Activated CD4-positive, alpha-beta T cell treated with anti-CD3 and anti-CD28 coated beads for 36 hours (primary cell): ENCODE measurements at places on chromosomes 1 and 21. TPM values are rescaled to one million over a fixed set of nuclear protein-coding genes. Genes with fewer than 3 reads are reported as not detected.

Gene FAM72B
- 37.1 TPM for total RNA-seq

DNA sequence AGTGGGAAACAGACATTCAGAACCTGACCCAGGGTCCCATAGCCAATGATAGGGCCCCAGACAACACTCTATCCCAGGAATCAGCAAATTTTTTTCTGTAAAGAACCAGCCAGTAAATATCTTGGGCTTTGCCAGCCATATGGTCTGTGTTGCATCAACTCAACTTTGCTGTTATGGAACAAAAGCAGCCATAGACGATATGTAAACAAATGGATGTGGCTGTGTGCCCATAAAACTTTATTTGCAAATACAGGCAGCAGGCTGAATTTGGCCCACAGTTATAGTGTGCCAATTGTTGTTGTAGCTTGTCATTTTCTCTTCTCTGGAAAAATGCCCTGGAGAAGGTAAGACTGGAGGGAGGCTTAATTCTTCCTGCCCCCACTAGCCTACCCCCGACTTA lies 431.1 kb upstream of the VAMP3 start:
- H3K4me1 ChIP-seq, result no peaks in the 10 kb centered on the region
- DNase-seq, result no peak
- no peak overlapping the region for H3K4me3 ChIP-seq
- no peaks in the 10 kb centered on the region for H3K27me3 ChIP-seq

GRCh38 chr1:108209456-108210108 lies 9.4 kb upstream of the SLC25A24 start:
- peak; percentile 29 for DNase-seq
- no peak overlapping the region for H3K27ac ChIP-seq
- H3K4me1 ChIP-seq, result peaks cover 6% of the 10 kb centered on the region
- H3K27me3 ChIP-seq, result peaks cover 21% of the 10 kb centered on the region
- no peak overlapping the region for H3K4me3 ChIP-seq

DNA sequence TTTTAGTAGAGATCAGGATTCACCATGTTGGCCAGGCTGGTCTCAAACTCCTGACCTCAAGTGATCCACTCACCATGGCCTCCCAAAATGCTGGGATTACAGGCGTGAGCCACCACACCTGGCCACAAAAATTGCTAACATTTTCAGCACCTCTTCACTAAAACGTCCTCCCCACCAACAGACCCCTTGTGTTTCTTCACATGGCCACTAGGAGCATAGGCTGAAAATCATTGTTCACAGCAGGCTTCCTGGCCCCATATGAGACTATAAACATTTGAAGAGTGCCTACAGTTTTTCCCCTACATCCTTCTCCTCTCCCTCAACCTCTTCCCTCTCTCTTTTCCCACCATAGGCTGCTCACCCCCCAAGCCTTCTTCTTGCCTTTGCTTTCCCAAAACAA lies 28.0 kb upstream of the SFPQ start:
- peak; percentile 22 for DNase-seq
- H3K4me1 ChIP-seq, result no peaks in the 10 kb centered on the region
- no peak overlapping the region for H3K27ac ChIP-seq
- no peaks in the 10 kb centered on the region for H3K36me3 ChIP-seq

DNA sequence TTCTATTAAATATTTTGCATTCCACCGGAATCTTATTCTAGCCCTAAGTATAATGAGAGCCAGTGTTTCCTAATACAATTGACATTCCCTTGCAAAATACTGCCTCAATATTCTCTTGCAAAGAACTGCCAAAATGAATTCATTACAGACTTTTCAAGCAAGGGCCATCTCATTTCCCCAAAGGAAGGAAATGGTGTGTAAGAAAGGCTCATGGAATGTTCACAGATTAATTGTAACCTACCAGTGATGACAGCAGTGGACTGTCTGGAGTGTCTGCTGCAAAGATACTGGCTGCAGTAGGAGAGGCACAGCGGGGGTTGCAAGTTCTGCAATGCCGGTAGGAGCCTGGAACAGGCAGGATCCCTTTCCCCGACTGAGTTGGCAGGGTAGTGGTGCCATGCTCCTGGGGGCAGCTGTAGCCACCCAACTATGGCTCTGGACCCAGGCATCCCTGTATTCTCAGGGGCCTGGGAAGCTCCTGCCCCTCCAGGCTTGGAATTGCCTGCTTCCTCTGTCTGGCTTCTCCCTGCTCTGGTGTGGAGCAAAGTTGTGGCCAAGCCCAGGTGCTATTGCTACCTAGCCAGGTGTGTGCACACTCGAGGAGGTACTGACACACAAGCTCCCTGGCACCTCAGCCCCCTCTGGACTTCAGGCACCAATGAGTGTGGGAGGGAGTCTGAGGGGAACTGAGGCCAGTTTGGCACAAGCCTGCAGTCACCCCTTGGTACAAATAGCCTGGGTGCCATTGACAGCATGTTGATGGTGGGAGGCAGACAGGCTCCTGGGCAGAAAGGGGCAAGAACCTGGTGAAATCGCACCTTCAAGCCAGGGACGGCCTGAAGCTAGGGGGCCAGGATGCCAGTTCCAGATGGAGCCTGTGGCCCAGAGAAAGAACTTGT lies 1371.0 kb downstream of the KCNT2 start:
- no peak overlapping the region for H3K27ac ChIP-seq
- no peaks in the 10 kb centered on the region for H3K27me3 ChIP-seq

- H3K36me3 ChIP-seq, result peaks cover 38% of the 10 kb centered on the region
- H3K27me3 ChIP-seq, result no peaks in the 10 kb centered on the region
- H3K4me1 ChIP-seq, result peaks cover 12% of the 10 kb centered on the region
- no peak for DNase-seq
Measured at GRCh38 chr1:185291652-185292051, 25.4 kb downstream of the IVNS1ABP start.

DNA sequence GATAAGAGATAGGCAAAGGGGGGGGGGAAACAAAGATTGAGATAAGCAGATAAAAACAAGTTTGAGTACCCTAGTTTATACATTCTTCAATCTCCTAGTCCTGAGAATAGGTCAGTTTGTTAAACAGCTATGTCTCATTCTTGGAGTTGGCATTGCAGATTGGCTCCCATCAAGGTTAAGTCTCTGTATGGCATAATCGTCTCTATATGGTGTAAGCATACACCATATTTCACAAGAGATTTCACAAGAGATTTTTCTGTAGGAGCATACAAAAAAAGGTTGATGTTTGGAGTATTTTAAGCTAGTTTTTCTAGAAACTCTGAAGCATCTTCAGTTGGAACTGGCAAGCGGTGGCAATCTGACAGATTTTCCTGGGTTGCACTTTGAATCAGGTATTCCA lies 35.8 kb downstream of the NCAM2 start:
- H3K27ac ChIP-seq, result no peak overlapping the region
- H3K4me1 ChIP-seq, result no peaks in the 10 kb centered on the region
- no peak overlapping the region for H3K4me3 ChIP-seq
- DNase-seq, result no peak

GRCh38 chr1:225655509-225656258 lies 2.8 kb upstream of the ENAH start:
- no peak overlapping the region for H3K27ac ChIP-seq
- peaks cover 25% of the 10 kb centered on the region for H3K27me3 ChIP-seq
- H3K4me3 ChIP-seq, result no peak overlapping the region
- H3K4me1 ChIP-seq, result peaks cover 12% of the 10 kb centered on the region

GRCh38 chr21:31262728-31263127 lies 81.3 kb downstream of the TIAM1 start:
- no peaks in the 10 kb centered on the region for H3K27me3 ChIP-seq
- no peak for DNase-seq
- peaks cover 32% of the 10 kb centered on the region for H3K36me3 ChIP-seq
- no peak overlapping the region for H3K4me3 ChIP-seq
- H3K27ac ChIP-seq, result no peak overlapping the region
- H3K4me1 ChIP-seq, result peaks cover 15% of the 10 kb centered on the region

Gene EDARADD
- total RNA-seq, result 4.5 TPM

GRCh38 chr1:108070662-108071061 lies 105.7 kb upstream of the VAV3 start:
- H3K4me1 ChIP-seq, result peaks cover 23% of the 10 kb centered on the region
- DNase-seq, result no peak
- no peaks in the 10 kb centered on the region for H3K36me3 ChIP-seq
- H3K4me3 ChIP-seq, result no peak overlapping the region
- no peak overlapping the region for H3K27ac ChIP-seq

Gene TEX38
- total RNA-seq, result 0.18 TPM

GRCh38 chr1:2592672-2593071 lies 6.1 kb downstream of the PRXL2B start:
- DNase-seq, result no peak
- peak overlapping the region; percentile 47 for H3K4me3 ChIP-seq
- H3K4me1 ChIP-seq, result peaks cover 5% of the 10 kb centered on the region
- H3K27ac ChIP-seq, result peak overlapping the region; percentile 37

Gene TUFT1
- 3.2 TPM for total RNA-seq

DNA sequence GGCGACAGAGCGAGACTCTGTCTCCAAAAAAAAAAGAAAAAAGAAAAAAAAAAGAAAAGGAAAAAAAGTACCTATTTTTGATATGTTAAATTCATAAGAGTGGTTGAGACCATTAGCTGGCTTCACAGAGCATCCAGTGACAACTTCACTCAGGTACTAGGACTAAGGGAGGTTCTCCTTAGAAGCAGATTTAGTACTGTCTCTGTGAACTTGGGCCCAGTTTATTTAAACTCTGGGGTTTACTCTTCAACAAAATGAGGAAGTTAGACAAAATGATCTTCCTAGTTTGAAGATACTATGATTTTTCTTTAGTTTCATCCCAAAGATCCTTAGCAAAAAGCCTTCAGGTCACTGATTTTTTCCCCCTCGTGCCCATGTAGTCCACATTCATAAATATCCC lies 21.2 kb downstream of the MACO1 start:
- no peaks in the 10 kb centered on the region for H3K27me3 ChIP-seq
- H3K4me3 ChIP-seq, result no peak overlapping the region
- peaks cover 20% of the 10 kb centered on the region for H3K36me3 ChIP-seq
- DNase-seq, result no peak
- peaks cover 10% of the 10 kb centered on the region for H3K4me1 ChIP-seq

DNA sequence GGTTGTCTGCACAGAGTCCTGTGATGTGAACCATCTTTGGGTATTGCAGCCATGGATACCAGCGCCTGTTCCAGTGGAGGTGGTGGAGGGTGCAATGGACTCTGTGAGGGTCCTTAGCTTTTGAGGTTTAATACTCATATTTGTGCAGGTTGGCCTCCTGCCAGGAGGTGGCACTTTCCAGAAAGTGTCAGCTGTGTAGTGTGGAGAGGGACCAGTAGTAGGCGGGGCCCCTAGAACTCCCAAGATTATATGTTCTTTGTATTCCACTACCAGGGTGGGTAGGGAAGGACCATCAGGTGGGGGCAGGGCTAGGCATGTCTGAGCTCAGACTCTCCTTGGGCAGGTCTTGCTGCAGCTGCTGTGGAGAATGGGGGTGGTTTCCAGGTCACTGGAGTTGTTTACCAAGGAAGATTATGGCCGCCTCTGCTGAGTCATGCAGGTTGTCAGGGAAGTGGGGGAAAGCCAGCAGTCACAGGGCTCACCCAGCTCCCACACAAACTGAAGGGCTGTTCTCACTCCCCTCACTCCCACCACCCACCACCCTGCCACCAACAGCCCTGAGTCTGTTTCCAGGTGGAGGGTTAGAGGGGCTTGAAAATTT lies 31.2 kb upstream of the ZNF678 start:
- H3K36me3 ChIP-seq, result peaks cover 14% of the 10 kb centered on the region
- H3K4me3 ChIP-seq, result no peak overlapping the region
- H3K4me1 ChIP-seq, result no peaks in the 10 kb centered on the region
- no peak for DNase-seq
- no peak overlapping the region for H3K27ac ChIP-seq

DNA sequence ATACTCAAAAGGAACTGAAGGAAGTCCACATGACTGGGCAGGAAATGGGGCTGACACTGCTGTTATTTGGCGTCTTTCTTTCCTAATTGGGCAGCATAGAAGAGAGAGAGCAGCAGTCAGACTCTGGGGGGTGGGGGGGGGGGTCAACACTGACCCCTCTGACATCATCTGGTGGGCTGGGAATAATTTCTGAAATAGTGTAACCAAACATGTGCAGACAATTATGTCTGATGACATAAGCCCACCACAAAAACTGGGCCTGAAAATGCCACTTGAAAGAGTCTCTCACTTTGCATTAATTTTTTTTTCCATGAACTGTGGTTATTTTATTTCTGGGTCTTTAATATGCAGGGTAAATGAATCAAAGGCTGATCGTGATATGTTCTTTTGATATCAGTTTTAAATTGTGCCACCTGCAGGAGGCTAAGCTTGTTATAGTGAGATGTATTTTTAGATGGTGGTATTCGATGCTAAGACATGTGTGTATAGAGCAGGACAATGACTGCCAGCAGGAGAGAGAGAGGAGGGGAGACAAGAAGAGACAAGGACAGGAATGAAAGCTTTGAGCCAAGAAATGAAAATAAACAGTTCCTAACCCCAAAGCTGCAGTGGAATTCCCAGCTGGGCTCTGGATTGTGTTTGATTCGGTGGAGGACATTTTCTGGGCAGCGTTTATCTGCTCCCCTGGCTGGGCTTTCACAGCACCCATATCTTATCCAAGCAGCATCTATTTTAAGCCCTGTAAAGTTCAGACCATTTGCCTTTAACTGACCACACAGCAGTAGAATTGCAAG lies 264.7 kb downstream of the PBX1 start:
- H3K4me1 ChIP-seq, result no peaks in the 10 kb centered on the region
- no peak overlapping the region for H3K4me3 ChIP-seq
- H3K27me3 ChIP-seq, result no peaks in the 10 kb centered on the region
- no peak overlapping the region for H3K27ac ChIP-seq

DNA sequence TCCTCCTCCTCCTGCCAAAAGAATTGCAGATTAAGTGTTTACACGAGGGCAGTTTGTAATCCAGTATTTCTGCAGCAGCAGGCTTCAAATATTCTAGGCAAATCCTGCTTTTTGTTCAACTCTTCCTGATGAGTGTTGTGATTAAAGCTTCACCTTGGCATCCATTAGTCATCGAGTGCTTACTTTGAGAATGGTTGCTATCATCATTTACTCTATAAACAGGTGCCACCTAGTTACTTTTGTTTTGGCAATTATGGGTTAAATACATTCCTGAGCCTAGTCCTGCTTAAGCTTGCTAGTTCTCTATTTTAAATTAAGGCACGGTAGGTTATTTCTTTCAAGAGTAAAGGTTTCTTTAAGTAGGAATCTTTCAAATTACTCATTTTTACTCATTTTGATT lies 20.3 kb downstream of the PDC start:
- H3K27me3 ChIP-seq, result no peaks in the 10 kb centered on the region
- H3K4me1 ChIP-seq, result peaks cover 19% of the 10 kb centered on the region
- no peaks in the 10 kb centered on the region for H3K36me3 ChIP-seq
- no peak overlapping the region for H3K27ac ChIP-seq
- DNase-seq, result no peak
- H3K4me3 ChIP-seq, result no peak overlapping the region

- peaks cover 4% of the 10 kb centered on the region for H3K36me3 ChIP-seq
- no peaks in the 10 kb centered on the region for H3K4me1 ChIP-seq
- H3K4me3 ChIP-seq, result no peak overlapping the region
- no peak for DNase-seq
- H3K27ac ChIP-seq, result no peak overlapping the region
- no peaks in the 10 kb centered on the region for H3K27me3 ChIP-seq
Measured at GRCh38 chr1:107702946-107703571, 261.9 kb downstream of the VAV3 start.

DNA sequence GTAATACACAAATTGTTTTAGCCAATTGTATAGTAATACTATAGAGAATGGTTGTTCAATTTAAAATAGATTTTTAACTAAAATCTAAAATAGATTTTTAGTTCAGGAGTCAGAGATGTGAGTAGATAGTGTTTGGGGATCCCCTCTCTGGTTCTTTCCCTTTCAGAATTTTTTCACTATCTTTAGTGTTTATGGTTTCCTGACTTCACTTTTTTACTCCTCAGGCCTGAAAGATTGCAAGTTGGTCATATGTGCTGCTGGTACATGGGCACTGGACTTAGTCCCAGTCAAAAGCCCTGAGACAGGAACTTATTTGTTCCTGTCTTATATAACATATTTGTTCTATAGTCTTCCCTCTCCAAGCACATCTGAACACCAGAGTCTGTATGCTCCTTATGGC lies 96.8 kb upstream of the ATP1B1 start:
- no peaks in the 10 kb centered on the region for H3K27me3 ChIP-seq
- H3K36me3 ChIP-seq, result no peaks in the 10 kb centered on the region
- no peak for DNase-seq
- no peak overlapping the region for H3K27ac ChIP-seq
- peaks cover 13% of the 10 kb centered on the region for H3K4me1 ChIP-seq
- no peak overlapping the region for H3K4me3 ChIP-seq
